ENCODE measurements at places on chromosomes 3 and 15.

DNA sequence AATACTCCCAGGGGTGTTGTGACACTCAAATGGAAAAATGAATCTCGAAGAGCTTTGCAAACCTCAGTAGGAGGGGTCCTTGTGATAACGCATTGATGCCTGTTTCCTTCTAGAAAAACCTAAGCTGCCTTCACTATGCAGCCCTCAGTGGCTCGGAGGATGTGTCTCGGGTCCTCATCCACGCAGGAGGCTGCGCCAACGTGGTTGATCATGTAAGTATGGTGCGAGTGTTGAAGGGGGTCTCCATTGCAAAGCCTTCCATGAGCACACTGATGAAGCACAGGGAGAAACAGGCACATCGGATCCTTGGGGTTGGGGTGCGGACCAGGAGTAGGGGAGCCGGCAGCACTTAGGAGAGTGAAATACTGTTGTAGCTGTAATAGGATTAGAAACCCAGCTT lies 22.3 kb downstream of the ANKDD1A start:
- DNase-seq, result no peak

DNA sequence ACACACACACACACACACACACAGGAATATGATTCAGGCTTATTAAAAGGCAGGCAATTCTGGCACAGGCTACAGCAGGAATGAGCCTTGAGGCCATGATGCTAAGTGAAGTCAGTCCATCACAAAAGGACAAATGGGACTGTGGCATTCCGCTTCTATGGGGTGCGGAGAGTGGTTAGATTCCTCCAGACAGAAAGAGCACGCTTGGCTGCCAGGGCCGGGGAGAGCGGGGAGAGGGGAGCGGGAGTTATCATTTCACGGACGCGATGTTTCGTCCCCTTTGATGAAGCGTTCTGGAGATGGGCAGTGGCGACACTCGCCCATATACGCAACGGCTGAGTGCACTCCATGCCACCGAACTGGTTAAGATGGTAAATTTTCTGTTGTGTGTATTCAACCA lies 58.5 kb upstream of the FAM174B start:
- DNase-seq, result no peak

GRCh38 chr3:196707566-196707965 lies 4.5 kb downstream of the CEP19 start:
- no peak for DNase-seq

DNA sequence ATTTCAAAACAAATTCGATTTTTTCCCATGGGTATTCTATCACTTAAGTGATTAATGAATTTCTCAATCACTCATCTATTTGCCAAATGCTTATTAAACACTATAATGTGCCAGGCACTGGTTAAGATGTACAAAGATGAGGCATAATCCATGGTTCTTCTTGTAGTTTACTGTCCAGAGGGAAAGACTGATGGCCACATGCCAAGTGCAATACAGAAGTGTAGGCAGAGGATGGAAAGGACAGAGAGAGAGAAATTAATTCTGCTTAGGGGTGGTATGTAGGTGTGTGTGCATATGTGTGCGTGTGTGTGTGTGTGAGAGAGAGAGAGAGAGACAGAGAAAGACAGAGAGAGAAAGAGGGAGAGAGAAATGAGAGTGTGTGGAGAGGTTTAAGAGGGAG lies 120.8 kb upstream of the CCNL1 start:
- DNase-seq, result no peak

GRCh38 chr3:20657560-20657959 lies 471.6 kb upstream of the SGO1 start:
- DNase-seq, result no peak

DNA sequence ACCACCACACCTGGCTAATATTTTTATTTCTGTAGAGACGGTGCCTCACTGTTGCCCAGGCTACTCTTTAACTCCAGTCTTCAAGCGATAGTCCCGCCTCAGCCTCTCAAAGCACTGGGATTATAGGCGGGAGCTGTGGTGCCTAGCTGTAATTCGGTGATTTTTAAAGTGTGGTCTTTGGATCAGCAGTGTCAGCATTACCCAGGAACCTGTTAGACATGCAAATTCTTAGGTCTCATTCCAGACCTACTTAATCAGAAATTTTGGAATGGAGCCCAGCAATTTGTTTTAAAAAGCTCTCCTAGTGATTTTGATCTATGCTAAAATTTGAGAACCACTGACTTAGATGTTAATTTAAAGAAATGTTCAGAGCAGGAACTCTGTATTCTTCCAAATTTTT lies 51.9 kb downstream of the GOLM2 start:
- no peak for DNase-seq

- DNase-seq, result no peak
These were observed 50.0 kb upstream of the SYNPR start for GRCh38 chr3:63228087-63228486.

- DNase-seq, result no peak
These were observed 45.2 kb downstream of the CMC1 start for GRCh38 chr3:28286595-28286994.

- DNase-seq, result no peak
These were observed 4.2 kb upstream of the CHRM5 start for GRCh38 chr15:33963831-33964664.

- DNase-seq, result no peak
These were observed 155.0 kb upstream of the GPR149 start for GRCh38 chr3:154584974-154585373.

GRCh38 chr15:82698711-82699345 lies 10.8 kb downstream of the AP3B2 start:
- no peak for DNase-seq

DNA sequence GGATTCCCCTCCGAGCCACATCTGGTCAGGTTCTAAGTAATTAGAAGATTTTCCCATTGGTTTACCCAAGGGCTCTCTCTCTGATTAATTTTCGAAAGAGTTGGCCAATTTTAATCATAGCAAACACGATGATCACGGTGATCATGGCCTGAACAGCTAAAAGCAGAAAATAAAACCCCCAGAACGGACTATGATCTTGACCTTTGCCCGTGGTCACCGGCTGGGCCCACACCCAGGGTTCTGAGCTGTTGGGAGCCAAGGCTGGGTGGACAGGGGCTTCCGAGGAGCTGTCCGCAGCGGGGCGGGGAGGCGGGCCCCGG lies 2.6 kb downstream of the GP5 start:
- no peak for DNase-seq

DNA sequence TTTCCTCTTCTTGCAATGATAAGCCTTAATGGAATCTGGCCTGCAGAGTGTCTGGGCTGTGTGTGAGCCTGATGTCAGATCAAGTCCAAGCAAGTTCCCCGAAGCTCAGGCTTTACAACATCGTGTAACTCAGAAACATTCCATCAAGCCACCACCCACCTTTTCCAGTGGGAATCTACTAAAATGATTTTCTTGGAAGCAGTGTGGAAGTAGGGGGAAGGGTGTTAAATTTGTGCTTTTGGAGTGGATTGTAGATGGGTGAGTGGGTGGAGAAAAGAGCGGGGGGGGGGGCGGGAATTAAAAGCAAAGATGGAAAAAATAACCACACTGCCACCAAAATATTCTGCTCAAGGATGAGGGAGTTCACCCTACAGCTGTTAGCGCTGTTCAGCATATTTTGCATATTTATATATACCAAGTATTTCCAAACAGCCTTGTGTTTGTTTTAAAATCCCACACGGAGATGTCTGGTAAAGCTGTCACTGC lies 53.6 kb downstream of the VGLL3 start:
- DNase-seq, result no peak

GRCh38 chr15:91268510-91268909 lies 168.5 kb downstream of the SV2B start:
- DNase-seq, result no peak

GRCh38 chr3:103247459-103247858 lies 812.6 kb downstream of the ZPLD1 start:
- DNase-seq, result no peak

GRCh38 chr3:150428562-150428961 lies 20.5 kb downstream of the TSC22D2 start:
- DNase-seq, result no peak

- no peak for DNase-seq
These were observed 155.4 kb downstream of the ADAMTSL3 start for GRCh38 chr15:83809345-83809744.

- DNase-seq, result no peak
These were observed 20.3 kb upstream of the ANXA2 start for GRCh38 chr15:60418096-60418495.

GRCh38 chr15:66630801-66631351 lies 65.1 kb upstream of the LCTL start:
- no peak for DNase-seq

- DNase-seq, result no peak
These were observed 239.1 kb upstream of the SGO1 start for GRCh38 chr3:20425138-20425537.

GRCh38 chr3:18237251-18238005 lies 187.7 kb downstream of the SATB1 start:
- DNase-seq, result peak; percentile 19

DNA sequence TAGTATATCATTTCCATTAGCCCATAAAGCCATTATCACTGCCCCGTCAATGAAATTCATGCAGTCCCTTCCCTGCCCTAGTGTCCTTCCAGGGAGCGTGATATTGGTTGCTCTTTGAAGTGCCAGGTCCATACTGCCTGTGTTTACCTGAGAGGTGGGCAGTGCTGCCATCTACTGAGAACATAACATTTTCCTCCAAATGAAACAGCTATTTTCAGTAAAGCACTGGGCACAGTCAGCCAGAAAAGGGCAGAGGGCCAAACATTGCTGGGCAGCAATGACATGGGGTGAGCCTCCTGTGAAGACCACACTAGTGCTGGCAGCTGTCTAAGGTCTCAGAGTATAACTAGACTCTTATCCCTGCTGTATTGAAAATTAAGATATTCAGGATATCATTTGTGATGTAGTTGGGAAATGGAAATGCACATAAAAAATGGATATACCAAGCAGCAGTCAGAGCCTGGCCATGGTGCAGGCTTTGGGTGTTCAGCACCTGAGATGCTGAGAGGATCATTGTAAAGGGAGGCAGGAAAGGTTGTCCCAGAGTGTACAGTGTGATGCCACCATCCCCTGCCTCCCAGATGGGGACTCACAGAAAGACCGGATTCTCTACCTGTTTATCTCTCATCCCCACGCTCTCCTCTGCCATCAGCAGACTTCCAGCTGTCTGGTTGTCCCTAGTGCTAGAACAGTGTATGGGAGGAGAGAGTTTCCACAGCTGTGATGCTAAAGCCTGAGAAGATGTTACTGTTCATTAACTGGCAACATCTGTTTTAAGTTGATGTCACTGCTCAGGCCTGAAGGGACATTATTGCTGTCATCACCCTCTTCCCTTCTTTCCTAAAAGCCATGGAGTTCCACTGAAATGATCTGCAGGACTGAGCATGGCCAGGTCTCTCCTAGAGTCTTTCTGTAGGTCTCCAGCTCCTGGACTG lies 108.8 kb downstream of the ARNT2 start:
- no peak for DNase-seq

DNA sequence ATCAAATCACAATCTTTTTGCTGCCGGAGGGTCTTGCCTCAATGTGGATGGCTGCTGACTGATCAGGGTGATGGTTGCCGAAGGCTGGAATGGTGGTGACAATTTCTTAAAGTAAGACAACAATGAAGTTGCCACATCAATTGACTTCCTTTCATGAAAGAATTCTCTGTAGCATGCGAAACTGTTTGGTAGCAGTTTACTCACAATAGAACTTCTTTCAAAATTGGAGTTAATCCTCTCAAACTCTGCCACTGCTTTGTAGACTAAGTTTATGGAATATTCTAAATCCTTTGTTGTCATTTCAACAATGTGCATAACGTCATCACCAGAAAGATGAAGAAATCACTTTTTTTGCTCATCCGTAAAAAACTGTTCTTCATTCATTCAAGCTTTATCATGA lies 65.8 kb downstream of the B3GNT5 start:
- DNase-seq, result no peak

- no peak for DNase-seq
These were observed 54.0 kb upstream of the GCNT3 start for GRCh38 chr15:59557581-59557980.

DNA sequence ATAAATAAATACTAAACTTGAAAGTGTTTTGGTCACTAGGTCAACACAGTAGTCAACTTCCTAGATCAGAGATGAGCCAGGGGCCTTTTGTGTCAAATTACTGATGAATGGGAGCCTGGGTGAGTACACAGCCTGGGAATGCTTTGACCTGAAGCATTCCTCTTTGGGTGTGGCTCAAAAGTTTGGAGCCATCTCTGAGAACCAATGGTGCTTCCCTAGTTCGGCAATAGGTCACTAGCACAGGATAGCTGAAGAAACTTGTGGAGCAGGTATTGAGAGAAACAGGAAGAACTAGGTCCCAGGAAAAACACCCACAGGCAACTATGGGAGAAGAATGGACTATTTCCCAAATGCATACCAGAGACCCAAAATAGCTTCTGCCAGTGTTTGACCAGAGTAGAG lies 56.6 kb upstream of the PLXND1 start:
- no peak for DNase-seq
